ENCODE measurements at places on chromosomes 4 and X.

- no peak for DNase-seq
These were observed 43.8 kb upstream of the LAS1L start for GRCh38 chrX:65578346-65578745.

DNA sequence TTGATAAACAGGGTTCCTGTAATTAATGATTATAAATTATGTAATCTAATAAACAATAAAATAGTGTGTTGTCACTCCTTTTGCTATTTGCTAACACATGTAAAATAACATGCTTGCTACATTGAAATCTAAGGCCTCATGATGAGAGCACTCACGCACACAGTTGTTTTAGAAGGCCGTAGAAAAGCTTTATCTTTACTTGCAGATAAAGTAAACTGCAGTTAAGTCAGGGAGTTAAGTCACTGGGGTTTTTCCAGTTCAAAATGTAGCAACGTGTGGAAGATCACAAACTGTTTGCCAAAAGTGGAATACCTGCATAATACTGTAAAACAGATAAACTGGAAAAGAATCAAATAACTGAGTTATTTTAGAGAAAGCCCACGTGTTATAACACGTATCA, 187.3 kb upstream of the PACRGL start:
- no peak for DNase-seq

GRCh38 chr4:2515830-2516550, 20.5 kb upstream of the FAM193A start:
- no peak for DNase-seq

GRCh38 chr4:105550641-105551040, 1.8 kb upstream of the ARHGEF38 start:
- no peak for DNase-seq

GRCh38 chrX:129600981-129601424, 53.8 kb downstream of the APLN start:
- no peak for DNase-seq

GRCh38 chr4:75698162-75698962, 25.2 kb upstream of the G3BP2 start:
- DNase-seq = no peak

- DNase-seq = no peak
These were observed 2.7 kb downstream of the FOXO4 start for GRCh38 chrX:71098302-71098701.

- no peak for DNase-seq
These were observed 88.5 kb upstream of the CXorf66 start for GRCh38 chrX:140053846-140054245.

DNA sequence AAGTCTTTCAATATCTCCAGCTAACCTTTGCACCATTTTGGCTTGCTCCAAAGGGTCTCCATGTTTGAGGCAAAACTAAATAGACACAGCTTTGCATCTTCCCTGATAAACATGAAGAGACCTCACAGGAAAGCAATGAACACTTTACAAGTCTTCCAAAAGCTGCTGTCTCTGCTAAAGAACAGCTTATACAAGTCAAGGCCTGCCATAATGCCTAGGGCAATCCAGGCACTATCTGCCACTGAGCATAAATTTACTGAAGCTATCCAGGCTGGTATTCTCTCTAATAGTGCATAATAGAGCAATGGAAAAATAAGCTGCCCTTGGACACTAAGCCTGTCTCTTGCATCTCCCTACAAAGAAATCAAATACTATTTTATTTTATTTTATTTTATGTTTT, 60.1 kb upstream of the S100G start:
- DNase-seq = no peak

- DNase-seq = no peak
These were observed 115.7 kb upstream of the MXRA5 start for GRCh38 chrX:3462166-3462508.

GRCh38 chr4:25163196-25163595, 2.9 kb upstream of the SEPSECS start:
- no peak for DNase-seq

- DNase-seq = no peak
These were observed 307.1 kb downstream of the TEX13A start for GRCh38 chrX:104913348-104913747.

- DNase-seq = no peak
These were observed at the start of gene NWD2 for GRCh38 chr4:37244583-37245390. NWD2 (plus strand) TSS chr4:37244743; CDS start chr4:37245068, 325 bp downstream.
